ENCODE measurements at places on chromosomes 7 and 10.

DNA sequence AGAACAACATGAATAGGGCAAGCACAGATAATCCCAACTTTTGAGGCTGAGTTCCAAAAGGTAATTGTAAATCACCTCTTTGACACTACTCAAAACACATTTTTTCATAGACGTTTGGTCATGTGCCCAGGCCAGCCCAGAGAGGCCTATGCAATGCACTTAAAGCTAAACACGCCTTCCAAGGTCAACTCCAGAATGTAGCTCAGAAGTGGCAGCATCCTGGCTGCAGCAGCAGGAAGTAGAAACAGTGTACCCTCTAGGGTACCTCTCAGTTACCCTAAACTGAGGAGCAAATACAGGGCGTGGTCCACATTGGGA, 58.7 kb downstream of the OSBPL3 start:
- peak; percentile 35 for DNase-seq

DNA sequence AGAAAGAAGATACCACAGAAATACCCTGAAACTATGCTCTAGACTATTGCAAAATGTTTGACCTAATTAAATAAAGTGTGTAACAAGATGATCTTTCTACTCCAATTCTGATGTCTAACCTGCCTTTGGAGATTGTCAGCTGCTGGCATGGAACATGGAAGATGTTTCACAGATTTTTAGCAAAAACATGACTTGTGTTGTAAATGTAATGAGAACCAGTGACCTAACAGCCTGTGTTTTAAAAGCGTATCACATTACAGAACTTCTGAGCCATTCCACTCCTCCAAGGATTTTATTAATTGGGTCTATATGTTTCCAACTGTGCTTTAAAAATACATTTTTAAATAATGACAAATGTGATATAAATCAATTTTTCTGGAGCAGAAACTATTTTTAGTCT, 526.3 kb upstream of the SEMA3D start:
- DNase-seq, result no peak

DNA sequence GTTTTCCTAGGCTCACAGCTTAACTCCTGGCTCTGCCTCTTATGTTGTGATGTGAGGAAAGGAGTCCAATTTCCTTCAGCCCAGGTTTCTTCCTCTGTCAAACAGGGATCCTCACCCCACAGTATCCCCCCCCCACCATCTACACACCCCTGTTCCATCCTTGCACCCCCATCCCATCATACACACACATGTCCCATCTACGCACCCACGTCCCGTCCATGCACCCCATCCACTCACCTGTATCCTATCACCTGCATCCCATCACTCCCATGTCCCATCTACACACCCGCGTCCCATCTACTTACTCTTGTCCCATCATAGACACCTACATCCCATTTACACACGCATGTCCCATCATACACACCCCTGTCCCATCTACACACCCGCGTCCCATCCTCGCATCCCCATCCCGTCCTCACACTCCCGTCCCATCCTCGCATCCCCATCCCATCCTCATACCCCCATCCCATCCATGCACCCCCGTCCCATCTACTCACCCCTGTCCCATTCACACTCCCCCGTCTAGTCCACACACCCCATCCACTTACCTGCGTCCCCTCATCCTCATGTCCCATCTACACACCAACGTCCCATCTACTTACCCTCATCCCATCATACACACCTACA, 117.3 kb downstream of the TRRAP start:
- DNase-seq, result no peak

DNA sequence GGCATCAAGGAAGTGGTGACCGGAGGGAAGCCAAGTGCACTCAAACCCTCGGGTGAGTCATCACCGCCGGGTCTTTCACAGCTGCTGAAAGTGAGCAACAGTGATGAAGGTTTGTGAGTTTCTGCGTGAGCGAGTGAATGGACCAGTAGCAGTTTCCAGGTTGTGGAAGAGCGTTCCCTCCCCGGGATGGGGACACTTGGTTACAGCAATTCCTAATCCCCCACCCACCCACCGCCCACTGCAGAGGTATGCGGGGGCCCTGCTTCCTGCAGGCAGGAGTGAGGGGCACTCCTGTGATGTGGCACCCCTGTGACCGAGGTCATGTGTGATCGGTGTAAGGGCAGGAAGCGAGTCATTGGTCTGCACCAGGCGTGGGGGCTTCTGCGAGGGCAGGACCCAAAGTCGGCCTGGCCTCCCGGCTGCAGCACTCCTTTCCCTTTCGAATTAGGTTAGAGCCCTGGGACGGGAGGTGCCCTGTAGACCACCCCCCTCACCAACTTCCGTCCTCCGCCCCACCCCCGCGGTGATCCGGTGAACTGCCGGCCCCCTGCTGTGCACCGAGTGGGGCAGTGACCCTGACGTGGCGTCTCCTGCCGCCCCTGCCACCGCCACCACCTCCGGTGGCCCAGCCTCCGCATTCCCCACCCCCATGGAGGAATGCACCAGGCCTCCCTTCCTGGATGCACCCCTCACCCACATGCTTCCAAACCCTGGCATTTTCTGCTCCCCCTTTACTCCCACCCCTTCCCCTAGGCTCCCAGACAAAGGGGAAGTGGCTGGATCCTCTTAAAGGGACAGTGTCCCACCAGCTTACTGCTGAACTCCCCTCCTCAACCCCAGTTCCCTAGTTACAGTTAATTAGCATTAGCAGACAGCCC, 10.9 kb downstream of the LIMK1 start:
- peak; percentile 88 for DNase-seq

- DNase-seq, result no peak
These were observed 20.9 kb downstream of the TEX36 start for GRCh38 chr10:125661941-125662515.

DNA sequence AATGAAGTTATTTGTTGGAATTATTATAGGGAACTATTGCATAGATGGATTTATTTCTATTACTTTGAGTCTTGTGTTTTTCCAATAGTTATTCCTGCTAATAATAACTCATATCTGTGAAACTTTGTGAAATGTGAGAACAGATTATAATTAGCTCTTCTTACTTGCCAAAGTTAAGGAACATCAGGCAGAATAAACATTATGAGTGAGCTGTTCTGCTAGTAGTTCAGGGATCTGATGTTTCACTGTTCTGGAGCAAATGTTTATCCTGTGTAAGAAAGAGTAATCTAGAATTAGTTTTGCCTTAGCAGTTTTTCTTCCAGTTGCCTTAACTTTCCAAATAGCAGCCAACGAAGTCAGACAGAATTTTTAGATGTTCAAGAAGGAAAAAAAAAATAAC, 245.2 kb upstream of the PLXDC2 start:
- DNase-seq, result no peak

DNA sequence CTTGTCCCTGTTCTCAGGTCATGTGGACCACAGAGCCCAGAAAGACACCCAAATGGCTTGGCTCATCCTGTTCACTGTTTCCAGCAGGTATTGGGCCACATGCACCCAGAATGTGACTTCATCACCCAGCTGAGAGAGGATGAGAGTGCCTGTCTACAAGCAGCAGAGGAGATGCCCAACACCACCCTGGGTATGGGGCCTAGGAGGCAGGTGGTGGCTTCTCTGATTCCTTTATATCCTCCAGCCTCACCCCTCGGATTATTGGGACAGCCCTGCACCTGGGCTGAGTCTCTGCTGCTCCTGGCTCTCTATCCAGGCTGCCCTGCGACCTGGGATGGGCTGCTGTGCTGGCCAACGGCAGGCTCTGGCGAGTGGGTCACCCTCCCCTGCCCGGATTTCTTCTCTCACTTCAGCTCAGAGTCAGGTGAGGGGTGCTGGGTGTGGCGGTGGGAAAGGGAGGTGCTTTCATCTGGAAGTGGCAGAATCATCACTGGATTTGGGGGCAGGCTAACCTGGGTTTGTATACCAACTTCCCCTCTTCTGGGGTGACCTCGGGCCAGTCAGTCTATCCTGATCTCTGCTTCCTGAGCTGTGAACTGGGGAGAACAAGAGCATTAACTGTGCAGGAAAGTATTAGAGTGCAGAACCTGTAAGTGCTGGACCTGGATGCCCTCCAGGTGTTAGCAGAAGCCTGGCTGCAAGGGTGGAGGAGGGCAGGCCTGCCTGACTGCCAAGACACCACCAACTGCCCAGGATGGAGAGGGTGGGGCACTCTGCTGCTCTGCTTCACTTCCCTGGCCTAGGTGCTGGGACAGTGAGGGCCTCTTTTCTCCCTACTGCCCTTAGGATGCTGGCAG, 5.2 kb downstream of the GHRHR start:
- no peak for DNase-seq

DNA sequence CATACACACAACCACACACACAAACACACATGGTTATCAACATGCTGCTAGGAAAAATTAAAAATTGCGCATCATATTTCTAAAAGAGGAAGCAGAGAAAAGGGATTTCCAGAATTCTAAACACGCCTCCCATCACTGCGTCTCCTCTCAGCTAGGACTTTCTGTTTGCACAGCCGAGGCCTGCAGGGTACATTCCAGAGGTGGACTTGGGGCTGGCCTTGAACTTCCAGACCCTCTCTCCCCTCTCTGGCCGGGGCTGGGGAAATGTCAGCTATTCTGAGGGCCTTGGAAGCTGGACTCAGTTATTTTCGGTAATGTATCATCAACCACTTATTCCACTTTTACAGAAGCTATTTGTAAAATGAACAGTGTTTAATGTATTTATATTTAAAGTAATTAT, 168.7 kb downstream of the GALNT17 start:
- DNase-seq, result no peak

- DNase-seq, result no peak
These were observed 21.0 kb upstream of the CSGALNACT2 start for GRCh38 chr10:43117031-43117776.

DNA sequence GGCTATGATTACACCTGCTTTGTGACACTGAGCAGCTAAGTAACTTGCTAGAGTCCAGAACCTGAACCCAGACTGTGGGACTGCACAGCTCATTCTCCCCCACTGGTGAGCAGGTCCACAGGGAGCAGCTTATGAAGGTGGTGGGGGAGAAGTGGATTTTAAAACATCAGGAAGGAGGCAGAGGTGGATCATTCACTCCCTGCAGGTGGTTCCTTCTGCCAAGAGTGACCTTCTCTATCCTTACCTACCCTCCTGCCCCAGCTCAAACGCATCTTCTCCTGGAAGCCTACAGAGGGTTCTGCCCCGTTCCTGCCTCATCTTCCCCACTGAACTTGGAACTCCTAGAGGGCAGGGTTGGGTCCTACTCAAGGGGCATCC, 539 bp upstream of the FAM241B start:
- no peak for DNase-seq

DNA sequence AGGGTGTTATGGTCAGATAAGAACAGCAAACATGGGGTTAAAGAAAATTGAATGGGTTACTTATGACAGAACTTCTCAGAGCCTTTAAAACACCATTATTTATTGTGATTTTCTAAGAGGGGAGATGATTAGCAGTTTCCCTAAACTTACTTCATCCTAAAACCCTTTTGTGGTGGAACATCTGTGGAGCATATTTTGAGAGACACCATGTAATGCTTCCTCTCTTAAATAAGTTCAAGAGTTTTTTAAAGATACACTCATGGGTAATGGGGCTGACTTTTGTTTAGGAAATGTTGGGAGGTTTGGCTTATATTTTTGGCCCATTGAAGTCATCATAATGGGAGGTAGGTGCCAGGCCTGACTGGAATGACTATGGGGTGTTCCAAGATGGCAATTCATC, 8.4 kb upstream of the PDCD4 start:
- DNase-seq, result no peak

DNA sequence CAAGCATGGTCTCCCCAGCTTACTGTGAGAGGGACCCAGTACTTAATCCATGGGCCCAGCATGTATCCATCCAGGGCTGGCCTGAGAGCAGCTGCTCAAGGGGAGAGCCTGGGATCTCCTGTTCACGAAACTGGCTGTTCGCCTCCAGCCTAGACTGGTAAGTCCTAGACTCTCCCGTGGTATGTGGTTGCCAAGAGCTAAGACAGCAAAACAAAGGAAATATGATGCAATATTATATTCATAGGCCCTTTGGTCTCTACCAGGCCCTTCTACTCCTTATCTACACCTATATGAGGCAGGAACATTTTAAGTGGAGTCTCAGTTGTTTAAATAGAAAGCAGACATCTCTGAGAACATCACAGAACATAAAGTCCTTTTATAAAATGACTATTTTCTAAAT, 28.9 kb upstream of the STK17A start:
- DNase-seq, result peak; percentile 87

GRCh38 chr7:107682886-107683285, 22.3 kb downstream of the SLC26A4 start:
- no peak for DNase-seq

DNA sequence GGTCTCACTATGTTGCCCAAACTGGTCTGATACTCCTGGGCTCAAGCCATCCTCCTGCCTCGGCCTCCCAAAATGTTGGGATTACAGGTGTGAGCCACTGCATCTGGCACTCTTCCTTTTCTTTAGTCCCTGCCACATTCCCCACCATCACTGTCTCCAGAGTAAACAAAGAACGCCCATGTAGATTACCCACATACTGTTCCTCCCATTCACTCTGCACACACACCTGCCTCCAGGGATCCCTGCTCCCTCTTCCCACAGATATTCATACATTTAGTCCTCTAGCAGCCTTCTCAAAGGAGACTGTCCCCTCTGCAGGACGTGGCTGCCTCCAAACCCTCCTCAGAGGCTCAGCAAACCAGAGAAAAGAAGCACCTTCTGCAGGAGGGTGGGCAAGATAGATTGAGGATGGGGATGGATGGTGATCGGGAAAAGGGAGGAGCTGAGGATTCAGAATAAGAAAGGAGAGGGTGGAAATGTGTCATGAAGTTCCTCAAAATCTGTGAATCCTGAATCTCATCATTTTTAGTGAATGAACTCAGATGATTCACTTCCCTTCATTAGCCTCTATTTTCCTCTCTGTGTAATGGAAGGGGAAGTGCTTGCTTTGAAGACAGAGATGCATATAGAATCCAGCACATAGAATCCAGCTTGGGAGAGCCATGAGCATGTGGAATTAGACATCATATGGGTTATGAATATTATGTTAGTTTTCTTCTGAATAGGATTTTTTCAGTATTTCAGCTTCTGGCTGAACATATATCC, 5.5 kb upstream of the PLAU start:
- DNase-seq, result no peak
